Stomach (tissue), 19 donors: ENCODE measurements at places on chromosomes 2 and 18. TPM values are rescaled to one million over a fixed set of nuclear protein-coding genes. Genes with fewer than 3 reads are reported as not detected.

SP9 gene
- total RNA-seq, result not detected

DSC1 gene
- not detected for total RNA-seq

DNA sequence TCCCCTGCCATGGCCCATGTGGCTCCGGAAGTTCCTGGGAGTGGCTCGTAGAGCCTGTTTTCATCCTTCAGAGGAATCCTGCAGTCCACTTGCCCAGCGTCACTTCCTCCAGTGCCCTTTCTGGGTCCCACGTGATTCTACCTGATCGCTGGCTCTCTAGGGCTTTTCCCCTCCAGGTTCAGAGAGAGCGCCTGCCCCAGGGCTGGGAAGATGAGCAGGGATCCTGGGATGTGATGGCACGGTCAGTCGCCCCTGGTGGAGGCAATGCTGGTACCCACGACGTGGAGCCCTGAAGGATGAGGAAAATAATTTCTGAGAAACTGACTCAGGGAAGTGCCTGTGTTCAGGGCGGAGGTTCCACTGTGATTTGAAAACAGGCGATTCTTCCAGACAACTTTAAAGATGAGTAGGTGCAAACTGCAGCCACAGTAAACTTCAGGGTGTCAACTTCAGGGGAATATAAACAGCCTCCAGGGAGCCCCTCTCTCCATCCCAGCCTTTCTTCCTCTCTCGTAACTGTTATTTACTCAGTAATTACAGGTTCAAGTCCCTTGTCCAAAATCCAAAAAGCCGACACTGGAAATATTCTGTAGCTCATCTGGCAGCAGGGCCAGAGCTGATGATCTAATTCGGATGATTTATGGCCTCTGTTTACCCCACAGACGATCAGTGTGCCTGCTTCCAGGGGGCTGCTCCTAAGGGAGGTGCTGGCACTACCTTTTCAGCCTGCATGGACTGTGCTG is 105.9 kb downstream of the AGAP1 start:
- no peak for DNase-seq

GRCh38 chr2:85137156-85137555 is 4.0 kb downstream of the TCF7L1 start:
- peak; percentile 32 for DNase-seq

GPR55 gene
- total RNA-seq, result not detected

DNA sequence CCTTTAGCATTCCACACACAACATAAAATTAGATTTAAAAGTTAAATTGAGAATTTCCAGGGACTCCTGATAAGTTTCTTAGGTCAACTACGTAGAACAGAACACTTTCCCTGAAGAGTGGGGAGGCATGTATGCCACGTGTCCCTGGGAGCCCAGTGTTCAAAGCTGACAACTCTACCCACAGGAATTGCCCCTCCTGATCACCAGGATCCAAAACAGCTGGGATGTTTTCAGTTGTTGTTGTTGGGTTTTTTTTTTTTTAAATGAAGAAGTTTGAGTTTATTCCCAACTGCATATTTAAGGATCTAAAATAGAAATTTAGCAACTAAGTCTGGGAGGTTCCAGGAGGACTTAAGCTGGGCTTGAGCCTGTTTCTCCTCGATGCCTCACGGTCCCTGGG is 100.5 kb downstream of the TPGS2 start:
- DNase-seq, result no peak

RGPD3 gene
- total RNA-seq, result 4.1 TPM

DNA sequence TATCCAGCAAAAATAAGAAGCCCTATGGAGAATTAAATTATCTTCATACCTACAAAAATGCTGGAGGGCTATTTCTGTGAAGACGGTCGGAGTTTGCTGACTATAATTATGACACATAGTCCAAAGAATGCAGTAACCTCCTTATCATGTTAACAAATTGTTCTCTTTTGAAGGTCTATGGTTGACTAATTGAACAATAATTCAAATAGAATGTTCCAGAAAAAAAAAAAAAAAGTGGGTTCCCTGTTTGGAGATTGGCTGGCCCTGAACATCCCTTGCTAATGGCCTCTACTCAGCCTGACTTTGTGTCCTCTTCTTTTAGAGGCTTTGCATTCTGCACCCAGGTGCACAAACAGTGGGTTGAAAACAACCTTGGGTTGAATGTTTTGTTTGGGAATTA is 82.8 kb upstream of the CCBE1 start:
- DNase-seq, result no peak

UGT1A5 gene
- 13.0 TPM for total RNA-seq

DNA sequence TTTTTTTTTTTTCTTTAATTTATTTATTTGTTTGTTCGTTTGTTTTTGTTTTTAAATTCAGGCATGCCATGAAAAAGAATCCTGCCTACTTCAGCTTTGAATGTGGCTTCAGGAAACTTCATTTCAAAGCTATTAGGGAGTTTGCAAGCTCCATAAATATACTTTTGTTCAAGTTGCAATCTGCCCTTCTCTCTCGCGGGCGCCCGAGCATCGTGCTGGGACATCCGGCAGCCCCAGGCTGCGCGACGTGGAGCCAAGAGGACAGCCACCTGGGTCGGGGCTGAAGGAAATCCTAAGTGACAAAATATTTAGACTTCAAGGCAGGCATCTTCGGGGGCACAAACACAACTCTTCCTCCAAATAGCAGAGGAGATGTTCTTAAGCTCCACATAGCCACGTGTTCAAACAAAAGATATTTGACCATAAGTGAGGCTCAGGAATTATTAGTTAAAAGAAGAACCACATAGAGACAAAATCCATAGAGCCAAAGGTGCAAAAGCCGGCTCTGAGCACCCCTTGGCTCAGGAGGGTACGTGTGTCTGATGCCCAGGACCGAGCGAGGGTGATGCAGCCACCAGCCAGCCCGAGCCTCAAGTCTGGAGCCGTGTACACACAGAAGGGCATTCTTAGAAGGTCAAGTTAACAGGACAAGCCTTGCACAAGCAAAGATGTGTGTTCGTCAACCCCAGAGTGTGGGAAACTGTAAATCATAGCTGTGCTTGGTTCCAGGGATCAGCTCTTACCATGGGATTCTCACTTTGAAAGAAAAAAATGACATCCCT is 256.5 kb upstream of the SALL3 start:
- DNase-seq, result no peak

- DNase-seq, result no peak
Observed at GRCh38 chr18:54203914-54204313, 20.6 kb downstream of the MBD2 start.

NEDD4L gene
- total RNA-seq, result 197 TPM

- DNase-seq, result no peak
Observed at GRCh38 chr2:240563951-240564560, 3.9 kb downstream of the DUSP28 start.

GPR17 gene
- total RNA-seq, result not detected

CNTNAP5 gene
- not detected for total RNA-seq

DNA sequence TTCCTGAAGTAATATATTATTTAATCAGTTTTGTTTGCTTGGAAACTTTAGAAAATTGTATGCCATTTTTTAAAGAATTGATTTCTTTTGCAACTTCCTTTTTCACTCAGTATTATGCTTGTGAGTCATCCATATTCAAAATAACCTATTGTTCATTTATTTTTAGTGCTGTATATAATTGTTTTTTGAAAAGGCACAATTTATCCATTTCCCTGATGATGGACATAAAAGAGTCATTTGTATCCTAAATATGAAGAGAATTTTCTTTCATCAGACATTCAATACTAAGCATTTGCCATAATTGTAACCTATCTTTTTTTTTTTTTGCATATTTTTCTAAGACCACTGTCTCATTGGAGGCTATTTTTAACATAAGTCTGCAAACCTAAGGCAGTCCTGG is 134.1 kb upstream of the SERPINE2 start:
- no peak for DNase-seq

LONRF2 gene
- total RNA-seq, result 32.1 TPM

EFHD1 gene
- 7.0 TPM for total RNA-seq

GRCh38 chr2:178498137-178498536 is 17.9 kb downstream of the PLEKHA3 start:
- DNase-seq, result no peak

DNA sequence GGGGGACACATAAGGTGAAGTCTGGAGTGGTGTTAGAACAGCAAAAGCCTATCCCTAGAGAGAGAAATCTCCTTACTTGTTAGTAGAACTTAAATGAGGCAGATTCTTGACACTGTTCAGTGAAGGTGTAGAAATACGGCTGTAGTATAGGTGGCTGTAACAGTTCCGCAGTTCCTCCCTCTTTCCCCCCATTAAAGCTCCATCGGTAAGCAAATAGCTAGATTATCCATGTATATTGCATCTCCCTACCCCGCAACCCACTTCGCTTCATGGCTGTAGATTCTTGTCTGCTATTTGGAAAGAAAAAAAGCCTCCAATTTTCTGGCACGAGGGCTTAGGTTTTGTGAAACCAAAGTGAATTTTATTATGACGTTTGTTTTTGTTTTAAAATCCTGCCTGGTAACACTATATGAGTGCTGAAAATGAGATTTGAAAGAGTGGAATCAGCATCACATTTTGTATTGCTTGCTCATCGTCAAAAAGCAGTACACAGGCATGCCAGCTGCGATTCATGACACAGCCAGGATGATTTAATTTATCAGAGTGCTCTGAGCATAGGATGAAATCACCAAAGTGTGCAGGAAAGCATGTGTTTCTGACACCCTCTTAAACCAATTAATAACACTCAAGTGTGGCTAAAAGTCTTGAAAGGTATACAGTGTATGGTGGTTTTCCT is 1.4 kb downstream of the FAM171B start:
- DNase-seq, result peak; percentile 55

DNA sequence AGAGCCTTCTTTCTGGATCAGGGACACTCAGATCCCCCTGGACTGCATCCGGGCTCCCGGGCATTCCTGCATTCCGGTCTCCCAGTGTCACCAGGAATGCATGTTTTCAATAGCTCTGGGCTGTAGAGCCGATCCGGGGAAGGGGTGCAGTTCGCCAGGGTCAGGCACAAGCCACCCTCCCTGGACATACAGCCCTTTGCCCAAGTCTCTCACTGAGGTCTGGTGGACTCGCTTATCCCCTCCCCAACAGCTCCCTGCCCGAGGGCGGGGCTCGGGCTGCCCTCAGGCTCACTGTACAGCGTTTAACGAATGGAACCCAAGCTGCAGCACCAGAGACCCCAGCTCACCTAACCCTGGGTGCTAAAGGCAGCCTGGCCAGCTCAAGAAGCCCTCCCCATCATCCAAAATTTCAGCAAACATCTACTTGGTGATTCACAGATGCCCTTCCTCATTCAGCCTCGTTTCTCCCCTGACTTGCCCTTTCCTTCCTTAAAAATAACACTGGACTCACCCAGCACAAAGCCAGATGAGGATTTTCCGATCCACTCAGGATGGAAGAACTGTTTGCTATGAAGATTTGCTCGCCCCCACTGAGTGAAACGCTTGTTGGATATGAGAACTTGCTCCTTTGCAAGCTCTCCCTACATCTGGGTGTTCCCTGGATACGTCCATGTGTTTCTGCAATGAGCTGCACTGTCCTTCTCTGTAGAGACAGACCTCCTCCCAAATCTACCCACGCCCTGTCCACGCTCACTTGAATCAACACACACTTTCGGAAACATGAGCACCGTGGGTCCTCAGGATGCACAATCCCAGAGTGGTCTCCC is 58.1 kb downstream of the PXDN start:
- no peak for DNase-seq

- DNase-seq, result no peak
Observed at GRCh38 chr2:42060028-42060427, 12.2 kb downstream of the PKDCC start.

GRCh38 chr2:85566265-85566664 is 5.0 kb upstream of the GGCX start:
- no peak for DNase-seq

GRCh38 chr2:162029287-162029901 is 44.6 kb downstream of the DPP4 start:
- DNase-seq, result peak; percentile 27

DNA sequence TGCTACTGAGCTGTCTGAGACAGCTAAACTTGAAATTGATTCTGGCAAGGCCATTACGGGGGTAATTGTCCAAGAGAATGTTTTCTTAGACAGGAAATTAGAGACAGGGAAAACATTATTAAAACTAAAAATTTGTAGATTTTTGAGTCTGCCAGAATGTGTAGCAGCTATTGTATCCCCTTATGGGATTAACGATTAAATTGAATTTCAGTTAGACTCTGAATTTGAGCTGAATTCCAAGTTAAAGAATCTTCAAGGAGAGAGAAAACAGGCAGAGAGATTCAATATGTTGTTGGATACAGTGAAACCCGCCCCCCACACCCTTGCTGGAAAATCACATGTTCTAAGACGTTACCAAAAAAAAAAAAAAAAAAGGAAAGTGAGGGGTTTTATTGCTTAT is 32.7 kb upstream of the CCDC68 start:
- peak; percentile 9 for DNase-seq

- no peak for DNase-seq
Observed at GRCh38 chr2:130765464-130765863, 10.1 kb downstream of the AMER3 start.

CYTIP gene
- total RNA-seq, result 17.4 TPM

DNA sequence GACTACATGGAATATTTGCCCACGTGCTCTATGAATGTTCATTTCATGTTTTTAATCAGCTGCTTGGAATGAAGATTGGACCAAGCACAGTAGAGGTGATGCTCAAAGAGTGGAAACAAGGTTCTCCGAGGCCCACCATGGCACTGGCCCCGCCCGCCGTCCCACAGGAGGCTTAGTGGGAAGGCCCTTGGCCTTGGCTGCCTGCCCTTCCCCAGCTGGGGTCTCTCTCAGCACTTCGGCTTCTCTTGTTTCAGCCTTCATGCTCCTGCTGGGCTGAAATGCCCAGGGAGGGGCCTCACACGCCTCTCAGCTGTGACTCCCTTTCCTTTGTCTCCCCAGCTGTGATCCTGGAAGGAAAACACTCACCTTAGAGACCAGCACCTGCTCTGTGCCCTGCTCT is 833.2 kb downstream of the GALR1 start:
- peak; percentile 11 for DNase-seq

- no peak for DNase-seq
Observed at GRCh38 chr2:185147361-185147760, 549.0 kb downstream of the ZNF804A start.

DNA sequence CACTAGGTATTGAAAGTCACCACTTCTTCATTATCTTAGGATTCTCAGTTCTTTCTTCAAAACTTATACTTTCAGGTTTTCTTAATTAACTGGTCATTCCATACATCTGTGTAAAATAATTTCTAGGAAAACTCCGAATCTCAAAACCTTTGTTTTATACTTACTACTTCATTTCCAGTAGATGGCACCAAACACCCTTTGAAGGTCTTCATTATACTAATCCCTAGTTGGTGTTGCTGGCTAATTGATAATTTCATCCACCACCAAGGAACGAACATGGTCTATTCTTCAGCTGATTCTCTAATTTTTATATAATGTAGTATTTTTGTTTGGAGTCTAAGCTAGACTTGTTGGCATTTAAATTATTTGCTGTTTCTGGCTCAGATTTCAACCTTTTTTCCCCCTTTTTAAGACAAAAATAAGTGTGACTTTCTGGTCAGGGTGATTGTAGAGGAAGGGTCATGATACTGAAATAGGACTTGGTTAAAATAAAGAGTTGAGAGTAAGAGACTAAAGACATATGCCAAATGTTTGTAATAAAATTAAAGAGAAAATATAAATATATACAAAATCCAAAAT is 2.8 kb upstream of the MXD1 start:
- DNase-seq, result no peak

AAMP gene
- total RNA-seq, result 218 TPM

DYNAP gene
- not detected for total RNA-seq

RBM43 gene
- 10.8 TPM for total RNA-seq
